ENCODE measurements at places on chromosomes 2 and 18. TPM values are rescaled to one million over a fixed set of nuclear protein-coding genes. Genes with fewer than 3 reads are reported as not detected.

Gene CDK15
- total RNA-seq = not detected

DNA sequence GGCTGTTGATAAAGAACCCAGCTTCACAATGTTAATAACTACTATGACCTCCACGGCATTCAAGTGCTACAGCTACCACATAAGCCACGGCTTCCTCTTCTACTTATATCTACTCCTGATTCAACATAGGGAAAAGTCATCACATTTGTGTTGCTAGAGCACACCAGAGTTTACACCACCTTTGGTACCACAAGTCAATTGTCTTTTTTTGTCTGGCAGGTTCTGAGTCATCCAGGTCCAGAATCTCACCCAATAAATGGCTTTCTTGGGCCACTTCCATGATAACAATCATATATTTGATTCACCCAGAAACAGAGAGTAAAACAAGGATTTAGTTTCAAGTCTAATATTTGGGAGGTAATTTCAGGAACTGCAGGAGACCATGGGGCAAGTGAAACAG lies 480.2 kb downstream of the TMX3 start:
- H3K27me3 ChIP-seq = no peaks in the 10 kb centered on the region
- no peaks in the 10 kb centered on the region for H3K4me1 ChIP-seq
- DNase-seq = no peak
- no peak overlapping the region for H3K4me3 ChIP-seq

DNA sequence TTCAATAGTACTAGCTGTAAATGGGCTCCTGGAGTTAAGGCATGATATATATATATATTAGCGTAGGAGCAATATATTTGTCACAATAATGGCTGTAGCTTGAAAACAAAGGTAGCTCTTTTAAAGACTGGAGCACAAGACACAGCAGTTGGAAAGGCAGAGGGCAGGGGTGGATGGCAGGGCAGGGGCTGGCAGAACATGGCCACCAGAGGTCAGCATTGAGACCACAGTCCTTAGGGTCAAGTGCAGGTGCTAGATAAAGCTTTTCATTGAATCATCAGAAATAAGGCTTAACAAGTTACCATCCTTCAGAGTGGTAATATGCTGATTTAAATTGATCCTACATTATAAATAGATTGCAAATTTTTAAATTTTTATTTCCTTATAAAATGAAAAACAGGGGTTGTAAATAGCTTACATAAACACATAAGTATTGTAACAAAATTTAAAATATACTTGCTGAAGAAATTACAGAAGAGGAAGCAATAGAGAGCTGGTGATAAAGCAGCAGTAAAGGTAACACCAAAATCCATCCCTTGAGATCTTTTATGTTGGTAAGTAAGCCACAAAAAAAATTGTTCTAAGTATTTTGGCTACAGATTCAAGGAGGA lies 161.2 kb upstream of the PIEZO2 start:
- no peak overlapping the region for H3K27ac ChIP-seq
- H3K4me3 ChIP-seq = no peak overlapping the region
- DNase-seq = peak; percentile 45
- no peaks in the 10 kb centered on the region for H3K4me1 ChIP-seq
- H3K27me3 ChIP-seq = no peaks in the 10 kb centered on the region

DNA sequence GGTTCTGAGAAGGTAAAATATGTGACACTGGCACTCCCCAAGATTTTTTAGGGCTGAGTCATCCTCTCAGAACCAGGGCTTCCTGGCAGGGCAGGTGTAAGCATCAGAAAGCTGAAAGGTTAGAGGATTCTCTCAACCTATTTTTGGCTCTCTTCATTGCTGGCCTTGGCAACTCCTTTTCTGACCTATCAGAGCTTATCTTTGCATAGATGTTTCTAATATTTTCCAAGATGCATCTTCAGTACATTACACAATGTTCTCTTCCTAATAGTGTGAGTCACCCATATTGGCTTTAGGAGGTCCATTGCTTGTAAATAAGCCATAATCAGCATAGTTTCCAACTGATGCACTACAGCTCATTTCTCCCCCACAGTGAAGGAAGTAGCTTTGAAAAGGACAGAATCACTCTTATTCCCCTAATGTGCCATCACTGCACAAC lies 2008.4 kb upstream of the PIK3C3 start:
- no peak overlapping the region for H3K4me3 ChIP-seq
- H3K36me3 ChIP-seq = no peaks in the 10 kb centered on the region
- no peaks in the 10 kb centered on the region for H3K4me1 ChIP-seq
- H3K27ac ChIP-seq = no peak overlapping the region
- no peak for DNase-seq

GRCh38 chr2:203126996-203127395 lies 111.8 kb upstream of the CYP20A1 start:
- H3K27ac ChIP-seq = no peak overlapping the region
- peaks cover 4% of the 10 kb centered on the region for H3K36me3 ChIP-seq
- H3K4me1 ChIP-seq = no peaks in the 10 kb centered on the region
- no peak overlapping the region for H3K4me3 ChIP-seq
- no peak for DNase-seq

Data from activated naive CD4-positive, alpha-beta T cell treated with anti-CD3 and anti-CD28 coated beads for 36 hours (primary cell).